Nephron progenitor cell (in vitro differentiated cells): ENCODE measurements at places on chromosomes 12 and 14.

DNA sequence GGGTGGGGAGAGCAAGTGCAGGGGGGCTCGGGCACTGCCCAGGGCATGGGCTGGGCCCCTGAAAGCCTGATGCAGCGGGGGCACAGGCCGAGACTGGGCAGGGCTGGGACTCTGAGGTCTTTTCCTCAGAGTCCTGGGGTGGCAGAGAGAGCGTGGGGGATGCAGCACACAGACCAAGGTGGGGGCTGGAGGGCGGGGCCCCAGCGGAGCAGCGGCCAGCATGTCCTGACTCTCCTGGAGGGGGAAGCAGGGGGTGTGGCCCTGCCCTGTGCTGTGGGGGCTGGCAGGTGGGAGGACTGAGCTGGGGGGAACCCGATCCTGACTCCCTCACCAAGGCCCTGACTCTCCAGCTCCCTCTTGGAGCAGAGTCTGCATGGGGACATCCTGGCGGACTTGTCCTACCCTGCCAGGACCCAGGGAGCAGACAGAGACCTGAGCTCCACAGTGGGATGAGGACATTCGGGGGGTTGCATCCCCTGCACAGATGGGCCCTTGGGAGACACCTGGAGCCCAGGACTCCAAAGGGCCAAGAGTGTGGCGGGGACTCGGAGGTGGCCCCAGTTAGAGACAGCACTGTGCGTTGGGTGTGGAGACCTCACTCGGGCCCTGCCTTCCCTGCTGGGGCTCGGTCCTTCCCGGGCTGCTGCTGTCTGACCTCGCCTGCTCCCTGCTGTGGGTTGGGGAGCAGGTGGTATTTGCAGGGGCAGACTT, 326.1 kb downstream of the TMEM121 start:
- DNase-seq: no peak
- H3K27ac ChIP-seq: no peak overlapping the region
- peaks cover 12% of the 10 kb centered on the region for H3K36me3 ChIP-seq
- peaks cover 4% of the 10 kb centered on the region for H3K27me3 ChIP-seq
- H3K4me3 ChIP-seq: no peak overlapping the region

DNA sequence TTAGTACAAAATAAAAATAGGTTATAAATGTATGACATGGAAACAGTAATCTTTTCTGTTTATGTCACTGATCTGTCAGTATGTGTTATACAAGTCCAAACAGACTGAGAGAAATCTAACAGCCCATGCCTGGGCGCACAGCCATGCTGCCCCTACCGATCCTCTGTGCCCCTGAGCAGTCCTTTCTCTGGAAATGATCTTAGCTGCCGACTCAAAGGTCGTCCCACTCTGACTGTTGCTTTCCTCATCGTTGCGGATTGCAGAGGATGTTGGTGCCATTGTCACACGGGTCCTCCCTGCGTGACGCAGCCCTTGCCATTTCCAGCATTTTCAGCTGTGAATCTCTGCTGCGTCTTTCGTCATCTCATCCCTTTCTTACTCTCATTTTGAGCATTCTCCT, 82.9 kb upstream of the DYNC1H1 start:
- H3K4me1 ChIP-seq: peaks cover 26% of the 10 kb centered on the region
- no peak overlapping the region for H3K27ac ChIP-seq
- DNase-seq: no peak
- peaks cover 7% of the 10 kb centered on the region for H3K27me3 ChIP-seq

GRCh38 chr14:65170768-65171507, 68.6 kb upstream of the MAX start:
- peaks cover 3% of the 10 kb centered on the region for H3K36me3 ChIP-seq
- peaks cover 28% of the 10 kb centered on the region for H3K4me1 ChIP-seq
- DNase-seq: peak; percentile 58
- peak overlapping the region; percentile 72 for H3K4me3 ChIP-seq

DNA sequence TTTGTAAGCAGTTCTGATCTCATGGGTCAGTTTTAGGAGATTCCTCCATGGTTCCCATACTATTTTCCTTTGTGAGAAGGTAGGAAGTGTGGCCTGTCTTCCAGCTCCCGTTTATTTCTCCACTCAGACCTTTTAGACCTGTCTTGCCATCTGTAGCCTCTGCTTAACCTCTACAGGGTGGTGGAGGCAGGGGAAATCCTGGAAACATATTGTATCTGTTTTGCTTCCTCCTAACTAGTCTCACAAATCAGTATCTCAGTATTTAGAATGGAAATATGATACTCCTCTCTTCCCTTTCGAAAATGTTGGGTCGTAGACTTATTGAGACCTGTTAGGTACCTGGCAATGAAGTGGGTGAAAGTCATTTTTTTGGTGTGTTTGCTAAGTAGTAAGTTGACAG, 399.4 kb upstream of the RGS6 start:
- H3K4me3 ChIP-seq: no peak overlapping the region
- peaks cover 30% of the 10 kb centered on the region for H3K4me1 ChIP-seq
- peak overlapping the region; percentile 68 for H3K27ac ChIP-seq
- no peaks in the 10 kb centered on the region for H3K27me3 ChIP-seq
- no peak for DNase-seq

- no peak overlapping the region for H3K27ac ChIP-seq
- H3K27me3 ChIP-seq: peaks cover 42% of the 10 kb centered on the region
- no peak overlapping the region for H3K4me3 ChIP-seq
- no peak for DNase-seq
- no peaks in the 10 kb centered on the region for H3K36me3 ChIP-seq
Measured at GRCh38 chr12:113673458-113674238, 202.0 kb upstream of the LHX5 start.

- no peaks in the 10 kb centered on the region for H3K36me3 ChIP-seq
- no peak overlapping the region for H3K4me3 ChIP-seq
- no peak overlapping the region for H3K27ac ChIP-seq
- peaks cover 4% of the 10 kb centered on the region for H3K27me3 ChIP-seq
Measured at GRCh38 chr14:38039496-38039895, 168.2 kb upstream of the SSTR1 start.

DNA sequence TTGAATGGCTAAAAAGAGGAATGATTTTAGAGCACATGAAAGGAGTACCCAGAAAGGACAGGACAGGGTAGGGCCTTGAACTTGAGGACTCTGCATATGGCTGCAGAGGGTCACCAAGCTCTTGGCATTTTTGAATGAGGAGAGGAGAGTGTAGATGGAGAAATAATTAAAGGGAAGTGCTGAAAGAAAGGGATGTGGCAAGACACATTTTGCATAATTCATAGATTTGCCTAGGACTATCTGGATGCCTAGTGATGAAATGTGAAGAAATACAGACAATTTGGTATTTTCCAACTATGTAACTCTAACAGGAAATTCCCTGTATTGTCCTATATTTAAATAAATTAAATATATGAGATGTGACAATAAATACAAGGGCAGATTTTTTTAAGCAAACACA, 27.5 kb upstream of the MDM1 start:
- no peaks in the 10 kb centered on the region for H3K36me3 ChIP-seq
- no peaks in the 10 kb centered on the region for H3K27me3 ChIP-seq
- H3K27ac ChIP-seq: peak overlapping the region; percentile 40

DNA sequence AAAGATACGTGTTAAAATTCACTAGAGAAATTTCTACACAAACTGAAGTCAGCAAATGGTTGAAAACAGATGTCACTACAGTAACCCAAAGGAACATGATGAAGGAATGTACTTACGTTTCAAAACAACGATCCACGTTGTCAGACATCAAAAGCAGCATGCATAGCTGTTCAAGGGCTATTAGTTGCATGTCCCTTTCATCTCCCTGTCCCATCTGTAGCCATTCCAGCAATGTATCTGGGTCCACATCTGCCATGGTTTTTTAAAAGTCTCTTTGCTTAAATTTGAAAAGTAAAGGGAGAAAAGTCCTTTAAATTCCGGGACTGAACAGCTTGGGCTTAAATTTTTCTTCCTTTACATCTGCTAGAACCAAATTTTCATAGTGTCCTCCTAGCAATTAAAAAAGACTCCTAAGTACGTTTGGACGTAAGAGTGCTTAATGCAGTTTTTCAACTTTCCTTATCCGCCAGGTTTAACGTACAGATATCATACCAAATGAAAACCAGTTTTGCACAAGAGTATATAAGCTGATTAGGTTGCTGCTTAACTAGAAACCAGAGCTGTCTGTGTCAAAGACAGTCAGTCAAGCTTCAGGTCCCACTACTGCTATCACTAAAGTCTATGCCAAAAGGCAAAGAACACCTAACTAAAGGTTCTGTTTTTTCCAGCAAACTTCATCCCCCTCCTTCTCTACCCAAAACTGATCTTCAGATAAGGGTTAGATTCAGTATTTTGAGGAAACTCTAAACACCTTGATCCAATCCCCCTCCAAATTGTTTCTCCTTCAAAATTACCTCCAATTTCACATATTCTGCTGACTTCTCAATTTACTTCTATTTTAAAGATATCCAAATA, 1.7 kb downstream of the HECTD1 start:
- peak overlapping the region; percentile 90 for H3K4me3 ChIP-seq
- no peaks in the 10 kb centered on the region for H3K27me3 ChIP-seq
- peaks cover 36% of the 10 kb centered on the region for H3K4me1 ChIP-seq
- H3K36me3 ChIP-seq: peaks cover 41% of the 10 kb centered on the region
- peak overlapping the region; percentile 96 for H3K27ac ChIP-seq

- peaks cover 27% of the 10 kb centered on the region for H3K4me1 ChIP-seq
- H3K27me3 ChIP-seq: peaks cover 29% of the 10 kb centered on the region
- H3K36me3 ChIP-seq: peaks cover 8% of the 10 kb centered on the region
- DNase-seq: no peak
- H3K27ac ChIP-seq: peak overlapping the region; percentile 40
- H3K4me3 ChIP-seq: peak overlapping the region; percentile 99
Measured at GRCh38 chr12:65168681-65169319, 583 bp upstream of the LEMD3 start.

- H3K27ac ChIP-seq: peak overlapping the region; percentile 64
- H3K36me3 ChIP-seq: no peaks in the 10 kb centered on the region
- no peak for DNase-seq
Measured at GRCh38 chr12:66061557-66062289, 68.8 kb downstream of the LLPH start.

- no peak for DNase-seq
- no peak overlapping the region for H3K4me3 ChIP-seq
- no peaks in the 10 kb centered on the region for H3K36me3 ChIP-seq
- no peaks in the 10 kb centered on the region for H3K27me3 ChIP-seq
- H3K27ac ChIP-seq: no peak overlapping the region
Measured at GRCh38 chr14:85416771-85417170, 113.2 kb upstream of the FLRT2 start.

GRCh38 chr14:104155513-104155912, 17.1 kb downstream of the KIF26A start:
- DNase-seq: no peak
- H3K4me1 ChIP-seq: peaks cover 14% of the 10 kb centered on the region
- H3K36me3 ChIP-seq: no peaks in the 10 kb centered on the region
- peaks cover 4% of the 10 kb centered on the region for H3K27me3 ChIP-seq

DNA sequence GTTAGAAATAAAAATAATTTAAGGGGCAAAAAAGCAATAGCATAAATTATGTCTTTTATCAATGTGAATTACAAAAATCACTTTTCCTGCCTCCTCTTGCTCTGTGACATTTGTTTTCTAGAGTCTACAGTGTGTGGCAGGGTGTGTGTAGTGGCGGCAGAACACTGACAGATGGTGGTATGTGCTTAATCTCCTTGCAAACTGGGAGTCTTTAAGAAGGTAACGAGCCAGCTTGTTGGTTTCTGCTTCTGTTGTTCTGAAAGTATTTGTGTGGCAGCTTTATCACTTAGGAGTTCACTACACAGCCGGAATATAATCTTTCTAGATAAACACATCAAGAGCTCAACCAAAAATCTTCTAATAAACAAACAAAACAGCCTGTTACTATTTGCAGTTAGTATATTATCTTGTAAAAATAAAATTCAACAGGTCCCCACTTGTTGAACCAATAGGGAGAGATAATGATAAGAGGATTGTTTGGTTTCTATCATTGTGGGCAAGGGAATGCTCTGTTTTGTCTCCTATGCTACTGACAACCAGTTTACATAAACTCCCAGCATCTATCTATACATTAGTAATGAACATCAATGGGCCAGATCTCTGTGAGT, 13.0 kb downstream of the CDKL1 start:
- peaks cover 15% of the 10 kb centered on the region for H3K27me3 ChIP-seq
- no peaks in the 10 kb centered on the region for H3K36me3 ChIP-seq
- DNase-seq: no peak
- H3K4me1 ChIP-seq: peaks cover 11% of the 10 kb centered on the region
- no peak overlapping the region for H3K27ac ChIP-seq
- H3K4me3 ChIP-seq: no peak overlapping the region

- no peaks in the 10 kb centered on the region for H3K4me1 ChIP-seq
Measured at GRCh38 chr12:33605757-33606156, 166.1 kb upstream of the SYT10 start.

DNA sequence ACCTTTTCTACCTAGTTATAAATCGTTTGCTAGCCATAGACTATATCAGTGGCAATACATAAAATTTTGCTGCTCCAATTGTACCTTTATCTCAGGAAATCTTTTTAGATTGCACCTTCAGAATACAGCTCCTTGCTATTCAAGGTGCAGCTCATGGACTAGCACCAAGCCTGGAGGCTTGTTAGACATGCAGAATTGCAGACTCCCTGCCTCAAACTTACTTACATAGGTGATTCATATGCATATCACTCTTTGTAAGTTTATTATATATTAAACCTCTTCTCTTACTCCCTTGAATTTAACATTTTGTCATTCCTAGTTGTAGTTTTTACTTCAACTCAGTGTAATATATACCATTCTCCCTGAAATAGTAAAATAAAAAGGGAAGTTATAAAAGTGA, 195.4 kb upstream of the PDZRN4 start:
- no peak for DNase-seq
- peaks cover 15% of the 10 kb centered on the region for H3K4me1 ChIP-seq
- H3K27ac ChIP-seq: no peak overlapping the region
- H3K27me3 ChIP-seq: peaks cover 4% of the 10 kb centered on the region
- H3K4me3 ChIP-seq: no peak overlapping the region
- H3K36me3 ChIP-seq: no peaks in the 10 kb centered on the region

DNA sequence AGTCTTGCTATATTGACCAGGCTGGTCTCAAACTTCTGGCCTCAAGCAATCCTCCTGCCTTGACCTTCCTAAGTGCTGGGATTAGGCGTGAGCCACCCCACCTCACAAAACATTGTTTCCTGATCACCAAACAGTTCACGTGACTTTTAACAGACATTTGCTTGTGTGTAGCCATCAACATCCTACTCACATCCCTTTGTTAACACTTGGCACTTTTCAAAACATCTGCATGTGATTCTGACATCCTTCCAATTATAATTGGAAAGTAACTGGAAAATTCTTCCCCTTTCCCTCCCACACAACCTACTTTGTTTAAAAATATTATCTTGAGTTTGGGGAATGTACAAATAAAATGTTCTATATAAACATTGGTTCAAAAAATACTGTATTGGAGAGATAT, 317.9 kb downstream of the PCNX1 start:
- no peak for DNase-seq
- peaks cover 15% of the 10 kb centered on the region for H3K4me1 ChIP-seq
- no peak overlapping the region for H3K27ac ChIP-seq
- no peaks in the 10 kb centered on the region for H3K36me3 ChIP-seq
- H3K27me3 ChIP-seq: no peaks in the 10 kb centered on the region

DNA sequence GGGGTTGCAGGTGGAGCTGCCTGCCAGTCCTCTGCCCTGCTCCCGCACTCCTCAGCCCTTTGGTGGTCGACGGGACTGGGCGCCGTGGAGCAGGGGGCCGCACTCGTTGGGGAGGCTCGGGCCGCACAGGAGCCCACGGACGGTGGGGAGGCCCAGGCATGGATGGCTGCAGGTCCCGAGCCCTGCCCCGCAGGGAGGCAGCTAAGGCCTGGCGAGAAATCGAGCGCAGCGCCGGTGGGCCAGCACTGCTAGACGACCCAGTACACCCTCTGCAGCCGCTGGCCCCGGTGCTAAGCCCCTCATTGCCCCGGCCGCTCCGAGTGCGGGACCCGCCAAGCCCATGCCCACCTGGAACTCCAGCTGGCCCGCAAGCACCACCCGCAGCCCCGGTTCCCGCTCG, 221.8 kb downstream of the BTG1 start:
- H3K4me1 ChIP-seq: peaks cover 20% of the 10 kb centered on the region
- H3K27ac ChIP-seq: no peak overlapping the region
- DNase-seq: no peak
- H3K27me3 ChIP-seq: peaks cover 3% of the 10 kb centered on the region
